Esophagus (tissue), 2 donors: ENCODE measurements at places on chromosomes 3 and 15. TPM values are rescaled to one million over a fixed set of nuclear protein-coding genes. Genes with fewer than 3 reads are reported as not detected.

Gene TUSC7
- not detected for polyA plus RNA-seq

Gene CELF6
- 1.4 TPM for polyA plus RNA-seq

Gene SERPINI2
- 0.20 TPM for polyA plus RNA-seq

Gene RTP3
- not detected for polyA plus RNA-seq
